GM06990 (cell line): ENCODE measurements at places on chromosomes 13 and 19.
A peak's percentile ranks its signal among the peaks of the same experiment; 100 is the strongest.

DNA sequence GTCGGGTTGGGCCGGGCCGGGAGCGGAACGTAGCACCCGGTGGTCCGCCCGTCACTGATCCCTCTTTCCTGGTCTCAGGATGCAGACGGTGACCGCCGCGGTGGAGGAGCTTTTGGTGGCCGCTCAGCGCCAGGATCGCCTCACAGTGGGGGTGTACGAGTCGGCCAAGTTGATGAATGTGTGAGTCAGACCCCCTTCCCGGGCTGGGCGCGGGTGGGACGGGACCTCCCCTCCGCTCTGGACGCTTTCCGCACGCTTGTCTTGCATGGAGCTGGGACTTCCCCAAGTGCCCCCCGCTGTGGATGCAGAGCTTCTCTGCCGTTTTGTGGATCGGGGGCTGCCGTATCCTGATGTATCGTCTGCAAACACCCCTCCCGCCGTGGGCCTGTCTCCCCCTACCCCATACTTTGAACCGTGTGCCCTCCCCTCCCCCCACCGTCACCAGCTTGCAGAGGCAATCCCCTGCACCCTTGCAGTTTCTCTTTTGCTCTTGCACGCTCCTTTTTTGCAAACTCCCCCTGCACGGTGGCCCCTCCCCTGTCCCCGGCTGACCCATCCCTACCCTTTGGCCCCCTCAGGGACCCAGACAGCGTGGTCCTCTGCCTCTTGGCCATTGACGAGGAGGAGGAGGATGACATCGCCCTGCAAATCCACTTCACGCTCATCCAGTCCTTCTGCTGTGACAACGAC lies 669 bp downstream of the GADD45B start:
- DNase-seq: peak; percentile 78

- DNase-seq: no peak
Measured at GRCh38 chr13:34419755-34420154, 522.3 kb upstream of the NBEA start.

DNA sequence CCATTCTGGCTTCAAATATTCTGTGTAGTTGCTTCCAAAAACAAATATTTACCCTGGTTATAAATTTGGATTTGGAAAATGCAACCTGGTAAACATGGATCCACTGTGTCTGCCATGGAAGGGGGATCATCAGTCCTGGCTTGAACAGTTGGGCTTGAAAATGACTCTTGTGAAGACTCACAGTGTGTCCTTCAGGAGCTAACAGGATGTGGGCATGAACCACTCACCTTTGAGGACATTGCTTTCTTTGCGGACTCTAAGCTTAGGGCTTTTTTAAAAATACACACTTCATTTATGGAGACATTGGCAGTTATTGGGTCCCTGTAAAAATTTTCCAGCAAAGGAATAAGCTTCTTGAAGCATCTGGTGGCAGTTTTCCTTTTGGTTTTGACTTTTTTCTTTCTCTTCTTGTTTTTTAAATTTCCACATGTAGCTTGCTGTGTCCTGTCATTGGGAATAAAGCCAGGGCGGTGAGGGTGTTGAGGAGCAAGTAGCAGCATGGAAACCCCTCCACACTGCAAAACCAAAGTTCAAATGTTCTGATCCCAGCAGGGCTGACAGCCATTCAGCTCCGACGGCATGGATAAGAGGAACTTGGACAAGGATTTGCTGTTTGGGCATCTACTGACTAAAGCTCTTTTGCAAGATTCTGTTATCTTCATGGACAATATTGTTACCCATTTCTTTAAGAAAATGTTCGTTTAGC lies 39.5 kb upstream of the SERP2 start:
- DNase-seq: no peak

DNA sequence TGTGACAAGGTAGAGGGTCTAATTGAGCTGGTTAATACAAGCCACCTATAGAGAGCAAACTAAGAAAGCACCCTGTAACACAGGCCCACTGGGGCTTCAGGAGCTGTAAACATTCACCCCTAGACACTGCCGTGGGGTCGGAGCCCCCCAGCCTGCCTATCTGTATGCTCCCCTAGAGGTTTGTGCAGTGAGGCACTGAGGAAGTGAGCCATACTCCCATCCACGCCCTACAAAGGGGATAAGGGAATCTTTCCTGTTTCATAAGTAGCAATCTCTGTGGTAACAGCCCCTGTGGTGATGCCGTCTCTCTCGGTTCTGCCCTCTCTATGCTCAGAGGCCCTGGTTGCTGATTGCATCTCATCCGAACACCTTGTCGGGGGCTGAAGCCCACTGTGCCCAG lies 94.2 kb upstream of the GJB6 start:
- no peak for DNase-seq

GRCh38 chr19:1377965-1378785 lies 5.5 kb upstream of the NDUFS7 start:
- DNase-seq: no peak

DNA sequence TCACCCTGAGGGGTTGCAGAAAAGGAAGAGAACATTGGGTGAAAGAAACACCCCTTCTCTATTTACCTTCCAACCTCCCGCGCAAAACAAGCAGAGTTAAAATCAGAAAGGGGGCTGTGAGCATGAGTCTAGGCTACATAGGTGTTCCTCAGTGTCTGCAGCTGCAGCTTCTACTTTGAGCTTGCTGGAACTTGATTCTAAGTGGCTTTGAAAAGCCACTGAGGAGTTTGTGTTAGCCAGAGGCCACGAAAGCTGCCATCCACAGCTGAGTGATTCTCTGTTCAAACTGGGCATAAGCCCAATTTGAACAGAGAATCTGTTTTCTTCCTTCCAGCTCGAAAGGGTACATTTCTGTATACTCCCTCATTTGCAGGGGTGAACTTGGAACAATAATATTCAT lies 343.9 kb downstream of the PCDH9 start:
- no peak for DNase-seq

DNA sequence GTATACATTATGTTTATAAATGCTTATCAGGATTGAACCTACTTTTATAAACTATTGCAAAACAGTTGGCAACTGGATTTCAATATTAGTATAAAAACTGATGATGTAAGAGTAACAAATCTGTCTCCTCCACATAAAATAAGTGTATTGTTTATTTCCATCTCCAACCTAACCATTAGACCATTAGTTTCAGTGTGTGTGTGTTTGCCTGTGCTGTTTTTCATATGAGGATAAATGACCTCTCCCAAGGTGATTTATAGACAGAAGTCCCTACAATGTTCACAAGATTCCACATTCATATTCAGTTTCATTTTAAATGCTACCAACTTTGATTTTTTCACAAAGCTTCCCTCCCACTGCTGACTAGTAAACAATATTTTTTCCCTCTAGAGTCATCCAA lies 871.6 kb downstream of the PCDH9 start:
- DNase-seq: no peak

DNA sequence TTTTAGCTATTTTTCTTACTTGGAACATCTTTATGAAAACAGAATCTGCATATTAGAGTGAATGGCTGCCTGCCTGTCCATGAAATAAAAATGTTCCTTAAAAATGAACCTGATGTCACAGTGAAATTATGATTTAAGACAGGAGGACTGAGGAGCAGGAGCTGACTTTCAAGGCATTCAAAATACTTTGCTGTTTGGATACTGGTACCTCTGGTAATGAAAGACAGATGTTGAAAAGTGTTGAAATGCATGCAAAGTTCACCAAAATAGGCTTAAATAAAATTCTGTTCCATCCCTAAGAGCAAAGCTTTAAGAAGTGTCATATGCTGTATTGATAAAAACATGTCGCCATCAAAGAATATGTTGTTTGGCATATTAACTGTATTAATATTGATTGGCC lies 1.7 kb downstream of the ARHGEF7 start:
- no peak for DNase-seq

GRCh38 chr19:5128251-5128935 lies 159.5 kb downstream of the KDM4B start:
- DNase-seq: no peak

- no peak for DNase-seq
Measured at GRCh38 chr13:29005763-29006120, 185.6 kb downstream of the MTUS2 start.

- no peak for DNase-seq
Measured at GRCh38 chr19:10855879-10856522, 7.8 kb downstream of the C19orf38 start.

GRCh38 chr13:49635599-49636433 lies 7.5 kb downstream of the ARL11 start:
- no peak for DNase-seq

GRCh38 chr13:21071015-21071414 lies 9.6 kb upstream of the LATS2 start:
- no peak for DNase-seq

GRCh38 chr13:71312923-71313322 lies 554.1 kb downstream of the DACH1 start:
- DNase-seq: no peak

DNA sequence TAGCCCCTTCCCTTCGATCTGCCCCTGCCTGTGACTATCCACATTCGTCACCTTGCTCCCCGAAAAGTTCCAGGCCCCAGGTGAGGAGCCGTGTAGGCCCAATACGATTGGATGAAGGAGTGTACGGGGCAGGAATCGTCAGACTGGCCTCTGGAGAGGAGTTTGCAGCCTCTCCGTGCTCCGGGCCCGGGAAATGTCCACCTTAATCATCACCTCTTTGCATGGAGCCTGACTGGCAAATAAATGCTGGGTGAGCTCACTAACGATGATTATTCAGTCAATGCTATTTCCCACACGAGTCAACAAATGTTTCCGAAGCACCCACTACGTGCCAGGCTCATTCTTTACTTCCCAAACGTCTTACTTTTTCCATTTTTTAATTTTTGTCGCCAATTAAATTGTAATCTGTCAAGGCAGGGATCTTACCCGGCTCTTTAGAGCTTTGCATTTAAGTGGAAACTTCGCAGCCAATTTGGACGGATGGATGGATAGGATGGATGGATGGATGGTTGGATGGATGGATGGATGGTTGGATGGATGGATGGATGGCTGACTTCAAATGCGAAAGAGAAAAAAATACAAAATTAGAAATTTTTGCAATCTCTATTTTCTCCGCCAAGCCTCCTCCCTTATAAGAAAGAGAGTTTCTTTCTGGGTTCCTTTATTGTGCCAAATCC lies 45.8 kb downstream of the TGDS start:
- no peak for DNase-seq

GRCh38 chr13:75326173-75327134 lies 155.5 kb downstream of the TBC1D4 start:
- DNase-seq: peak; percentile 45

- DNase-seq: no peak
Measured at GRCh38 chr13:96314974-96315373, 225.1 kb downstream of the HS6ST3 start.

GRCh38 chr19:42216653-42217519 lies 591 bp downstream of the DEDD2 start:
- peak; percentile 59 for DNase-seq

- DNase-seq: no peak
Measured at GRCh38 chr19:57829316-57829715, 783 bp upstream of the ZNF587B start.

DNA sequence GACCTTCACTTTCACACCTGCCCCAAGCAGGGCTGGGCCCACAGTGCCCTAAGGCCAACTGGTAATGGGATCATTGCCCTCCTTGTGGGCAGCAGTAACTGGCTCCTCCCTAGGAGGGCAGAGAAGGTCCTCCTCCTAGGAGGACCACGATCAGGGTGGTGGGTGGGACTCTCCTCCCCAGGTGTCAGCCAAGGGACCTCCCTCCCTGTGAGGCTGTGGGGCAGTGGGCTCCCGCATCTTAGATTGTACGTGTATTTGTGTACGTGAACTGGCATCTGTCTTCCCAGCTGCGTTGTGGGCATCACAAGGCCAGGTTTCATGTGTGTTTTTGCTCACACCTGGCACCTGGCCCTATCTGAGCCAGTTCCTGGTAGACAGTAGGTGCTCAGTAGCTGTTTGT lies 111.8 kb downstream of the SOX1 start:
- no peak for DNase-seq

GRCh38 chr19:15449620-15450527 lies at the start of gene WIZ:
Gene WIZ (minus strand): TSS chr19:15449956. CDS start chr19:15448307, 1,649 bp downstream.
- peak; percentile 82 for DNase-seq
